HFFc6 (cell line): ENCODE measurements at places on chromosomes 6 and 20. TPM values are rescaled to one million over a fixed set of nuclear protein-coding genes. Genes with fewer than 3 reads are reported as not detected.

The BFSP1 gene
- 1.5 to 2.5 TPM (median 1.8 TPM) in 3 replicates for total RNA-seq

The SEC63 gene
- 96.8 to 109 TPM (median 106 TPM) in 3 replicates for total RNA-seq

The RCAN2 gene
- 0.08 to 1.00 TPM (median 0.39 TPM) in 3 replicates for total RNA-seq

The ZSCAN23 gene
- 0.48 to 1.2 TPM (median 0.89 TPM) in 3 replicates for total RNA-seq

The NKX2-4 gene
- not detected in 3 replicates for total RNA-seq

The PRL gene
- total RNA-seq, result not detected in 3 replicates

The ATP5F1E gene
- total RNA-seq, result 77.7 to 84.9 TPM (median 78.7 TPM) in 3 replicates

The DNAH8 gene
- not detected in 3 replicates for total RNA-seq

The CST3 gene
- 223 to 291 TPM (median 288 TPM) in 3 replicates for total RNA-seq

The ZC3H12D gene
- 0.03 to 0.10 TPM in 2 of 3 replicates, not detected in the other for total RNA-seq

The DLL1 gene
- total RNA-seq, result 0.20 to 0.43 TPM (median 0.21 TPM) in 3 replicates

The PROKR2 gene
- not detected in 3 replicates for total RNA-seq

The TRIM10 gene
- total RNA-seq, result not detected in 3 replicates

The SGK2 gene
- total RNA-seq, result 0.27 TPM in 1 of 3 replicates, not detected in the others

The MAN1A1 gene
- 0.12 to 0.75 TPM (median 0.64 TPM) in 3 replicates for total RNA-seq

The NRSN1 gene
- not detected in 3 replicates for total RNA-seq

The BPIFB1 gene
- total RNA-seq, result not detected in 2 replicates

The TMEM239 gene
- total RNA-seq, result not detected in 2 replicates

The TCEA2 gene
- total RNA-seq, result 37.4 to 47.8 TPM (median 42.7 TPM) in 3 replicates

The TPX2 gene
- total RNA-seq, result 49.4 to 117 TPM (median 90.9 TPM) in 3 replicates

The FAM50B gene
- total RNA-seq, result 7.7 to 10.5 TPM (median 8.0 TPM) in 3 replicates

The CTCFL gene
- not detected in 3 replicates for total RNA-seq

The ADNP gene
- 52.4 and 56.5 TPM in 2 replicates for total RNA-seq

The TP53TG5 gene
- total RNA-seq, result not detected in 3 replicates

The GPX6 gene
- total RNA-seq, result not detected in 3 replicates

The ADAM33 gene
- 88.9 to 99.7 TPM (median 95.4 TPM) in 3 replicates for total RNA-seq

The MLN gene
- not detected in 3 replicates for total RNA-seq

The CSNK2A1 gene
- 126 and 129 TPM in 2 replicates for total RNA-seq

The LIN28B gene
- not detected in 3 replicates for total RNA-seq

The COL11A2 gene
- 0.15 to 0.54 TPM (median 0.51 TPM) in 3 replicates for total RNA-seq

The ZNF451 gene
- total RNA-seq, result 47.0 to 53.8 TPM (median 51.5 TPM) in 3 replicates

The SLC13A3 gene
- 3.0 and 3.4 TPM in 2 replicates for total RNA-seq

The CLPSL1 gene
- total RNA-seq, result not detected in 2 replicates

The C20orf144 gene
- 0.09 to 0.20 TPM (median 0.13 TPM) in 3 replicates for total RNA-seq

The ZBTB46 gene
- total RNA-seq, result 0.43 to 0.93 TPM (median 0.77 TPM) in 3 replicates

The COL12A1 gene
- 205 and 268 TPM in 2 replicates for total RNA-seq

The HEY2 gene
- not detected in 3 replicates for total RNA-seq

The RAB44 gene
- total RNA-seq, result 0.31 to 0.47 TPM in 2 of 3 replicates, not detected in the other

The RRAGD gene
- total RNA-seq, result not detected in 3 replicates

The SLC17A4 gene
- not detected in 3 replicates for total RNA-seq

The ZSCAN16 gene
- total RNA-seq, result 0.84 to 1.1 TPM (median 1.1 TPM) in 3 replicates

The CYP24A1 gene
- total RNA-seq, result 0.27 to 0.44 TPM in 2 of 3 replicates, not detected in the other

The COL19A1 gene
- total RNA-seq, result not detected in 3 replicates

The HACE1 gene
- total RNA-seq, result 6.4 to 8.8 TPM (median 6.5 TPM) in 3 replicates

The MAS1 gene
- total RNA-seq, result not detected in 2 replicates

The R3HDML gene
- not detected in 2 replicates for total RNA-seq

The BHLHE23 gene
- not detected in 3 replicates for total RNA-seq

The CCN2 gene
- total RNA-seq, result 539 to 886 TPM (median 849 TPM) in 3 replicates

The OPRM1 gene
- total RNA-seq, result not detected in 3 replicates

The CD83 gene
- total RNA-seq, result 1.00 and 2.0 TPM in 2 replicates
